ENCODE measurements at places on chromosomes 5 and 9.
A peak's percentile ranks its signal among the peaks of the same experiment; 100 is the strongest.

GRCh38 chr9:87720173-87720572 lies 5.7 kb upstream of the CTSL start:
- DNase-seq = no peak

DNA sequence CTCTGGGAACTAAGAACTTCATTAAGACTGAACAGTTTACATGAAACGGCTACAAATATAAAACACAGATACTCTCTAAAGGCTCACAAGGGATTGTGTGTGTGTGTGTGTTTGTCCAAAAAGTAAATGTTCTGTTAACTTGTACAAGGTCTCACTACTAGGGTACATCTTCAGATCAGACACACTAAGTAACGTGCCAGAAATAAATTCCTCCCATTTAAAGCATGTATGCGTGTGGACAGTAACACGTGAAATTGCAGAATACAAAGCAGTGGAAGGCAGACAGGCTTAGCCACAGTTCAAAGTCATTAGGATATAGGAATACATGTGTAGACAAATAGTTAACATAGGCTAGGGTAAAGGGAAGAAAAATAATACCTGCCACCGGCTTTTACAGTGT lies 1.8 kb downstream of the BNC2 start:
- no peak for DNase-seq

DNA sequence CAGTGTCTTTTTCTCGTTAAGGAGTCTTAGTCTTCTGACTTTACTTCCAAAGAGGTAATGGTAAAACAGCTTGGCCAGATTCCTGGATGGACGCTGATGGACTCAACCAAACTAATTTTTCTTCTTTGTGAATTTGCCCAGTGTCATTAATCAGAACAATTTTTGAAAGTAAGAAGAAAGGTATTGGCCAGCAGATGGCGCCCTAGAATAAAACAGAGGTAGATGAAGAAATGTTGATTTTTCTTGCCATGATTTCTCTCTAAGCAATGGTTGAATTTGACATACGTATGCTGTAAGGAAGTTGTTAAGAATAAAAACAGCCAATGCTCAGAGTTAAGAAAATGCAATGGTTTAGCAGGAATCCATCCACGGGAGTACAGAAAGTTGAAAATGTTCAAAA lies 500.0 kb downstream of the DIRAS2 start:
- DNase-seq = peak; percentile 21

DNA sequence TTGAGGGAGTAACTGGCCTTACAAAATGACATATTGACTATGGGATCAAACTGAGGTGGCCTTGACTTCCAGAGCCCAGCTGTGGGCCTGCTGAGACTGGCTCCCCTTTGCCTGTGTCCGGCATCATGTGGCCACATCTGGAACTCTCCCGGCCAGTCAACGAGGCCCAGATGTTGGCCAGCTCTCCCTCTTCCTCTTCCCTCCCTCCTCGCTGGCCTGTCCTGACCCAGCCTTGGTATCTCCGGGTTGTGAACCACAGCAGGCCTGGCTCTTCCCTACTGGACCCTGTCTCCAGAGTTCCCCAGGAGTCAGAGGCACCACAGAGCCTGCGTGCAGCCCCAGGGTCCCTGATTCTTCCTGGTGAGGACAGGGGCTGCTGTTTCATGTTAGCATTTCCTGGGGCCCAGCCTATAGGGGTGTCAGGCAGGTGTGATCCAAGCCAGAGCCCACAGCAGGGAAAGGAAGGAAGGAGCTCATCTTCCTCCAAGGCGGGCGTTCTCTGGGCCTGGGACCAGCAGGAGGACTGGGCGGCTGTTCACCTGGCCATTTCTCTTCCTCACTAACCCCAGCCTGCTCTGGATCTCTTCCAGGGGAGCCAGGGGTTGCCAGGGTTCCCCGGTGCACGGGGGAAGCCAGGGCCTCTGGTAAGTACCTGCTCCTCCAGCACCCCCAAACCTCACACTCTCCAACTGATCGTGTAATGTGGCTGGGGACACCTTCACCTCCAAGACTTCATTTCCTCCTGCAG lies 81.2 kb downstream of the COL27A1 start:
- DNase-seq = no peak

DNA sequence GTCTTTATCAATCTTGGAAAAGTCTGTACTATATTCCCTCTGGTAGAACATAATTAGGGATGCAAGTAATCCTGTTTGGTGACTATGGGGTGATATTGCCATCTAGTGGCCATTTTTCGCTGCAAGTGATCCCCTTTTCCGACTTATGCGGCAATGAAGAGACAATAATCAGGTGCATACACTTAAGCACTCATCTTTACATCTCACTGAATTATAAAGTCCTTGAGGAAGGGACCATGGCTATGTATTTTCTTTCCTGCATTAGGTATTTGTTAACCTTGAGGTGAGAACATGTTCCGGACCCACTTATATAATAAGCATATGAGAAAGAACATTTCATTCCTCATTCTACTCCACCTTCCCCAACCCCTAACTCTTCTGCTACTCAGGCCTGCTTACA lies 19.6 kb upstream of the LIX1 start:
- DNase-seq = peak; percentile 35

DNA sequence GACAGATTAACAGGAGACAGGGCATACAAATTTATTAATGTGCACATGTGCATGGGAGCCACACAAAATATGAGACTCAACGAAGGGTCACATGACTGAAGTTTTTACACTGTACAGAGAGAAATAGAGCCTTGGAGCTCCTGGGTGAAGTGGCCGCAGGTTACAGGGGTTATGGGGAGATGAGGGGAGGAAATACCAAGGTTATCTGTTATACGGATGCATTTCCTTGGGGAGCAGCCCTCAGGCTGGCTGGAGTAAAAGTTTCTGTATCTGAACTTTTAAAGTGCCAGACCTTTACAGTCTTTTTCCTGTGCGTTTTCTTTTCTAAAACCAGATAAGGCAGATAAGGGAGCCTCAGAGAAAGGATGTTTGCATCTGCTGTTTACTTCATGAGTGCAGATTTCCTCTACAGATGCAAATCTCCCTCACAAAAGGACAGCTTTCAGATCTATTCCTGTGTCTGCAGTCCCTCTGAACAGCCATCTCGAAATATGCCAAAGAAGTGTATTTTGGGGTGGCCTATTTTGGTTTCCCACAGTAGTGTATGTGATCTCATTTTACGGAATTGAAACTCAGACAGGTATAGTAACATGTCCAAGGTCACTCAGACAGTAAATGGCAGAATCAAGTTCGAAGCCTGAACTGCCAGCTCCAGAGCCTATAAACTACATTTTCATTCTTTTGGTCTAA lies 139.3 kb upstream of the FBXL17 start:
- no peak for DNase-seq

GRCh38 chr5:72147569-72147968 lies 40.3 kb downstream of the MAP1B start:
- no peak for DNase-seq

DNA sequence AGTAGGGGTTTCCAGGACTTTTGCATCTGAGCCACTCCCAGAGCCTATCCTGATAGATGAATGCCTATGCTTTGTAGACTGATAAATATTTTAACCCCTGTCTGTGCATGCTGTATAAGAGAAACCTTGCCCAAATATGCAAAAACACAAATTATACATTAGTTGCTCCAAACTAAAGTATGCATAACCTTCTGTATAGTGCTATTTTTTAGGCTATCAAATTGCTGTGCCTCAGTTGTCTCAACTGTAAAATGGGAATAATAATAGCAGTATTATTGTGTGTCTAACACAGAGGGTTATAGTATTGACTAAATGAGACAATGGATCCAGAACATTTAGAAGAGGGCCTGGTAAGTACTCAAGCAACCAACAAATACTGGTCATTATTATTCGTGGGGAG lies 117.7 kb downstream of the LIFR start:
- no peak for DNase-seq

DNA sequence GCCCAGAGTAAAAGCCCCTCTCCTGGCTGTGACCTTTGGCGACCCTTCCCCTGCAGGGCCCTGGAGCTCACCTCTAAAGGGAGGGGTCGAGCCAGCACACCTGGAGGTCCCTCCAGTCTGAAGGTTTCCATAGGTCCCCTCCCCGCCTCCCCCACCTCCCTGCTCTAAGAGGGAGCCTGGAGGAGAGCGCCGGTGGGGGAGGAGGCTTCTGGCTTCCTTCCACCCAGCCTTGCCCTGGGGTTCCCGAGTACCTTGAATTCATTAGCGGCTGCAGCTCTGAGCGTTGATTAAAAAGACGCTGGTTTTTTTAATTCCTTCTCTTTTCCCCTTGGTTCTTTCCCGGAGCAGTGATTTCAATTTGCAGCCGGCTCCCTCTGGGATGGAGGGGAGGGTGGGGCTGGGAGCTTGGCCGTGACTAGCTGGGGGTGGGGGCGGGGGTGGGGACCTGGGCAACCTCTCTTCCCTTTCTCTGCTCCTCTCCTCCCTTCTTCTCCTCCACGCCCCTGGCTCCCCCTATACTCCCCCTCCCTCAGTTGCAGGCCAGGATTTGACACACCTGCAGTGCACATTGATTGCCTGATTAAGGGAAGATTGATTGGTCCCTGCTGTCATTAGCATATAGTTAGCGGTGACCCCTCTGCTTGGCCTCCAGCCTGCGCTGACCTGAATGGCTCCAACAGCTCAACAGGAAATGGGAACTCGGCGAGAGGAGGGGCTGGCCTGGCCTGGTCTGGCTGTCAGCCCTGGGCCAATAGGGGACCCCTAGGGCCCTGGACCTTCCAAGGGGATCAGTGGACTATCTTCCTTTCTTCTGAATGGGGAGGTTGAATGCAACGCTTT lies 67.5 kb upstream of the RAPGEF1 start:
- no peak for DNase-seq

- no peak for DNase-seq
Observed at GRCh38 chr5:98442448-98442847, 331.0 kb upstream of the RGMB start.

DNA sequence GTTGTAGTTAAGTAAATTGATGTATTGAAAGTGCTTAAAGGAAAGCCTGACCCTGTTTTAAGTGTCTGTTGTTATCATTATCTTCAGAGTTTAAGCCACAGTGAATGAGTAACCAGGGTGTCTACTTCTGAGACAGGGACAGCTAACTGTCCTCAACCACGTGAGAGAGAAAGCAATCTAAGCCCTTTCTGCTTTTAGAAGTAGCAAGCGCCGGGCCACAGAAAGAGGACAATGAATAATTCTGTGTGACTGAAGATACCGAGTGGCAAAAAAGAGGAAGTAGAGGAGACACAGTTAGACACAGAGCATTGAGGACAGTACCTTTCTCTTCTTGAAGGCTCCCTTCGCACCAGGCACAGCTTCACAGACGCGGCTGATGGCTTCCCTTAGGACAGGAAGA lies 86.3 kb downstream of the S1PR3 start:
- DNase-seq = no peak

GRCh38 chr9:84698323-84698722 lies 28.8 kb downstream of the NTRK2 start:
- DNase-seq = no peak

DNA sequence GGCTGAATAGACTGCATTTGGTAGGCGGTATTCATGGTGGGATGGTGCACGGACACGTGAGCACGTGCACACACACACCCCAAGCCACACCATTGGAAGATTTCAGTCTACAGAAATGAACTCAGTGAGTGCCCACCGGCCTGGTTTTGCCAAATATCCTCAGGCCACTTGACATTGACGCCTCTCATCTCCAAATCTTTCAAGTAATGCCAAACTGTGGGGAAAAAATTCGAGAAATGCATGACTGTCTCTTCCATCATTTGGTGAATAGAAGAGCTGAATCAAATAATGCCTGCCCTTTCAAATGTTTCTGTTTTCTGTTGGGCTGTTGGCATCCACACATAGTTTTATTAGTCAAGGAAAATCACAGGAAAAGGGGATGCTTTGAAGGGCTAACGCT lies 182.3 kb upstream of the EFNA5 start:
- no peak for DNase-seq

GRCh38 chr9:134474055-134474370 lies 147.8 kb downstream of the RXRA start:
- no peak for DNase-seq

DNA sequence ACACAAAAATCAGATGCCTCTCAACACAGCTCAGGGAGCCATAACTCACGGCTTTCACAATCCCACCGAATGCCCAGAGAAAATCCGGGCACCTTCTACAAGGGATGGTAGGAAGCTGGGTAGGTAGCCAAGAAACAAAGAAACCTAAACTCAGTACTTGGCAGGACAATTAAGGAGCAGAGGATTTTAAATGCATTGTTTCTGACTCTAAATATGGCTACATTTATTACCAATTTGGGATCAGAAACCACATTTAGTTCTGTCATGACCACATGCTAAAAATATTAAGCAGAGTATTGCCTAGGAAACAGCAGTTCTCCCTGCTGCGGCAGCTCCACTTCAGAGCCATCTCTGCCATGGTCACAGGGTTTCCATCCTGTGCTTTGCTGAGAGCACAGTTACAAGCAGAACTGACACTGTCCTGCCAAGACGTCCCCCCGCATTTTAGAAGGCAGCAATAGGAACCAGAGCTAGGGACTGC lies 57.5 kb downstream of the SIL1 start:
- no peak for DNase-seq

- no peak for DNase-seq
Observed at GRCh38 chr9:115590011-115590410, 472.1 kb upstream of the TNC start.

- no peak for DNase-seq
Observed at GRCh38 chr9:76150013-76150412, 244.2 kb downstream of the RFK start.

DNA sequence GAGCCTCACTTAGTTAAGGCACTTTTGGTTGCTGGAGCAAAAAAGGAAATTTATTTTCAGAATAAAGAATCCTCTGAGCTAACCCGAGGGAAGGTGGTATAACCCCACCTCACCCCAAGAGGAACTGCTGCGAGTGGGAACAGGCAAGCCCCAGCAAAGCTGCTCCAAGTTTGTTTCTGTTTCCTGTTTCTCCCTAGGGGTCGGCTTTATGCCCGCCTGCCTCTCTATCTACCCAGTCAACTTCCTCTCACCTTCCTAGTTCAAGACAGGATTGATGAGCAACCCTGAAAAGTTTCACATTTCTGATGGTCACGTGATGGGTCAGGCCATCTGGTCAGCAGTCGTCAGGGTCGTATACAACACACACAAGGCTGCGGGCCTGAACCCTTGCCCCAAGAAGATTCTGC lies 31.1 kb downstream of the TRIO start:
- DNase-seq = no peak

Measured in CD4-positive, alpha-beta T cell treated with Interleukin-1 beta for 1 hour (primary cell).